NCI-H345 (cell line): ENCODE measurements at places on chromosomes 12 and 14.
A peak's percentile ranks its signal among the peaks of the same experiment; 100 is the strongest.

GRCh38 chr14:92558319-92558718 lies 44.7 kb downstream of the RIN3 start:
- no peak for DNase-seq

DNA sequence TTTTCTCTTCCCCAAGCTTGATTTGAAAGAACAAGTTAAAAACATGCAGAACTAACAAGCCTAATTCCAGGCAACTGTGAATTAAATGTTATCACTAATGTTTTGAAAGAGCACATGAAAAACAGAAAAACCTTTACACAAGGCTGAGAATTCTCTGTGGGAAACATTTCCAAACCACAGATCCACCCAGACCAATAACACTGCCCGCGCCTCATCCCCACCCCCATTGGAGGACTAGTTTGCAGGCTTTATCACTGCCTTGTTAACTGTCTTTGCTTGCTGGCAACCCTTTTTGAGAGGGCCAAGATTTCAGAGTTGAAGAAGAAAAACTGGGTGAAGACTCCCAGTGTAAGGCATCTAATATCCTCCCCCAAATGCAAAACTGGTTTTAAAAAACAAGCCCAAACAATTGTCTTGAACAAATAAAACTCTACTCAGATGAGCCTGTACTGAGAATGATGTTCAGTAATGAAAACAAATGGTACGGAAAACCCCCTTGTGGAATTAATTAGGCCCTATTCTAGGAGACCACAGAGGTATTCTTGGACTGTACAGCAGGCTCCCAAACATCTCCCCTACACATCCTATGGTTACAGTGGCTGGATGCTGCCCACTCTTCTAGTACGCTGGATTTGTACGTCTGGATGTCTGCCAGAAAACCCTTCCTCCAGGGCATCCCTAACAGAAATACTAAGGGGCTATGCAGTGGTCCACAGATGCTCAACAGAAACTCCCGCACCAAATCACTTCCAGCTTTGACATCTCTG lies 5.8 kb downstream of the MAX start:
- no peak for DNase-seq

DNA sequence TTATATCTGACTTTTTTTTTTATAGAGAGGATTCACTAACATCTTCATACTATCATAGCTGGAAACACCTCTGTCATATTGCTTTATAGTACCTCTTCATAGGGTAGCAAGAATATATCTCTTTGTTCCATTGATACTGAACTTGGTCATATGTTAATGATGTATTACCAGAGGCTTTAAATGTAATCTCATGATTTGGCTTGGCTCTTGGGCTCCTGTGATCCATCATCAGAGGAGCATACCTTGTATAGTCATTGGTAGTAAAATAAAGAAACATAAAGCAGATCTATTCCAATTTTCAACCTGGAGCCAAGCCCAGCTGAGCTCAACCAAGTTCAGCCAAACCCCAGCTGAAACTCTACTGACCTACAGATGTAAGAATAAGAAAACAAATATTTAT lies 43.2 kb upstream of the GRIN2B start:
- DNase-seq, result no peak

DNA sequence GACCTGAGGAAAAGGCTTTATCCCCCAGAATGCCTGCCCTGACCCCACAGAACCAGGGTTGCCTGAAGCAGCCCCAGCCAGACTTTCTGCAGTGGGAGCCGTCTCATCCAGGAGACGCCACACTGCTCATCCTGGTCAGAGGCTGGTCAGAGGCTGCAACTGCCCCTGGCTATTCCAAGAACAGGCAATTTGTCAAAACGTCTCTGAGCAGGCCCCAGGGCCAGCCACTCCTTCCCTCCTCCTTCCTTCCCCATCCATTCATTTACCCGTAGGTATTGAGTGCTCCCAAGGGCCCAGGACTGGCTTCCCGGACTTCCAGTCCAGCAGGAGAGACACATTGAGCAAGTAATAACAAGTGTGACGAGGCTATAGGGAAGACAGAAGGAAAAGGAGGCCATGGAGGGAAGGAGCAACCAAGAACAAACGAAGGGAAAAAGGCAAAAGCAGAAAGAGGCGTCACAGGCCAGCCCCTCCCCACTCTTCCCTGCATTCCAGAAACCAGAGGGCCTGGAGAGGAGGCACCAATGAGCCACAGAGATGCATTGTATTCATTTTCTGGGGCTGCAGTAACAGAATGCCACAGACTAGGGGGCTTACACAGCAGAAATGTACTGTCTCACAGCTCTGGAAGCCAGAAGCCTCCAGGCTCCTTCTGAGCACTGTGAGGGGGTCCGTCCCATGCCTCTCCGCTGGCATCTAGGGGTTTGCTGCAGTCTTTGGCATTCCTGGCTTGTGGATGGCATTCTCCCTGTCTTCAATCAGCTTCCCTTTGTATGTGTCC lies 21.0 kb upstream of the CD9 start:
- no peak for DNase-seq

DNA sequence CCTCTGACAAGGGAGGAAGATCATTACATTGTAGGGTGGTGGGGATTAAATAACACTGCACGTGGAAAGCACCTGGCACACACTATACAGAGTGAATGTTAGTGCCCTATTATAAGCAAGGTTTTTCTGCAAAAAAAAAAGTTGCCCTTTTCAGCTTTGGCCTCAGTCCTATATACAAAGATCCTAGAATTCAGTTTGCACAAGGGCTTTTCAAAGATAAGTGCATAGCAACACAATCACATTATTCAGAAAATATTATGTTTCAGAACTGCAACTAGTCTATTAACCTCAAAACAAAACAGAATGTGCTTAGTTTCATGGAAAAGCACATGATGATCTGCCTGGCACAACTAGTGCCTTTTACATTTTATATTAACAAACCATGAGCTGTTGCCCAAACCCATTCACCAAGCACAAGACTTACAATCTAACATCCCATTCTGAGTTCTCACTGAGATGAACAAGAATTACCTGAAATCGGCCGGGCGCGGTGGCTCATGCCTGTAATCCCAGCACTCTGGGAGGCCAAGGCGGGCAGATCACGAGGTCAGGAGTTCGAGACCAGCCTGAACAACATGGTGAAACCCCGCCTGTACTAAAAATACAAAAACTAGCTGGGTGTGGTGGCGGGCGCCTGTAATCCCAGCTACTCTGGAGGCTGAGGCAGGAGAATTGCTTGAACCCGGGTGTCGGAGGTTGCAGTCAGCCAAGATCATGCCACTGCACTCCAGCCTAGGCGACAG lies 1.8 kb downstream of the TM7SF3 start:
- no peak for DNase-seq

GRCh38 chr14:65184032-65184764 lies 81.9 kb upstream of the MAX start:
- no peak for DNase-seq

DNA sequence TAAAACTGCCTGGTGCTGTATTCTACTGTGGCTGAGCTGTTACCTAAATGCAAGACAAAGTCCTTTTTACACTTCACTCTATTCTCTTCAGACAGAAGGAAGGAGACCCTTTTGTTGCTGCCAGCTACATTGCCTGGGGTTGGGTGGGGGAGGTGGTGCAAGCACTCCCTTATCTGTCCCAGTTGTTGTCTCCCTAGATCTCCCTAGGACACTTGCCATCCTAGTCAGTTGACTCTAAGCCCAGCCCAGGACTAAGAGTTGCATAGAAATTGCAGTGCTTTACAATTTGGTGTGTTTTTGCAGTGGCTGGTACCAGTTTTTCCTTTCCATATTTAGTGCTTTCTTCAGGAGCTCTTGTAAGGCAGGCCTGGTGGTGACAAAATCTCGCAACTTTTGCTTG lies 35.1 kb downstream of the SCYL2 start:
- DNase-seq, result no peak

DNA sequence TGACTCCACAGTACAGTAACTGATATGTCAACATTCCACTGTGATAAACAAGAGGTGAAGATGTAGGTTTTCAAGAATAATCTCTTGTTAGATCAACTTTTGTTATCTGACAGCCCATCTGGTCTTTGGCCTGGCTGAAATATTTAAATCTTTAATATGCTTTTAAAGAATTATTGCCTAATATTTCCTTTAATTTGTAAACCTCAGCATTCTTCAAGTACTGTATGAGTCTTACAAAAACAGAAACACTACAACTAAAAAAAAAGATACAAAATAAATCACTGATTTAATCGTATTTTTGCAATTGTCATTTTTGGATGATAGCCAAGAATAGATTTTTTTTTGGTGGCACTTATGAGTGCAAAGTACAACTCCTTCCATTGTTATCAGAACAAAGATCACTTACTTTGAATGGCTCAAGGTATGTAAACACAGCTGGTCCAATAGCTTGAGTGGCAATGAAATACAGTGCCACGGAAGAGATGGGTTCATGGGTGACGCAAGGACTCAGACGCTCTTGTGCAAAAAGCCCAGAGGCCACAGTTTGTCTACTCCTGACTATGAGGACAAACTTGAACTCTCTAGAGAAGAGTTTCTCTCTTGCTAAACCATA lies 109.5 kb downstream of the PAX9 start:
- peak; percentile 97 for DNase-seq

- no peak for DNase-seq
These were observed 24.8 kb upstream of the NOVA1 start for GRCh38 chr14:26622611-26623010.

DNA sequence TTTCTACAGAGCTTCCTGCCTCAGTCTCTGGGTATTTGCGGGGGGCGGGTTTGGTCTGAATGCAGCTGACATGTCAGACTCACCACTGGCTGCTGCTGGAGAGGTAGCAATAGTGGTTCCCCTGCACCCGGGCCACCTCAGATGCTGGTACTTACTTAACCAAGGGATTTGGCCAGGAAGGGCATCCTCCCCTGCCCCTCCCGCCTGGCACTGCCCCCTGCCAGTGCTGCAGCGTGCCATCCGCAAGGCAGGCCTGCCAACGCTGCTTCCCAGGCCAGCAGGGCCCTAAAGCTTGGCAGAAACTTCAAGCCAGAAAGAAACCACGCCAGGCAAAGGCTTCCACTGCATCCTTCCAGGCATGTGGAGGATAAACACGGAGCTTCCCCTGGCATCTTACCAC lies 22.1 kb downstream of the RAB35 start:
- DNase-seq, result no peak

DNA sequence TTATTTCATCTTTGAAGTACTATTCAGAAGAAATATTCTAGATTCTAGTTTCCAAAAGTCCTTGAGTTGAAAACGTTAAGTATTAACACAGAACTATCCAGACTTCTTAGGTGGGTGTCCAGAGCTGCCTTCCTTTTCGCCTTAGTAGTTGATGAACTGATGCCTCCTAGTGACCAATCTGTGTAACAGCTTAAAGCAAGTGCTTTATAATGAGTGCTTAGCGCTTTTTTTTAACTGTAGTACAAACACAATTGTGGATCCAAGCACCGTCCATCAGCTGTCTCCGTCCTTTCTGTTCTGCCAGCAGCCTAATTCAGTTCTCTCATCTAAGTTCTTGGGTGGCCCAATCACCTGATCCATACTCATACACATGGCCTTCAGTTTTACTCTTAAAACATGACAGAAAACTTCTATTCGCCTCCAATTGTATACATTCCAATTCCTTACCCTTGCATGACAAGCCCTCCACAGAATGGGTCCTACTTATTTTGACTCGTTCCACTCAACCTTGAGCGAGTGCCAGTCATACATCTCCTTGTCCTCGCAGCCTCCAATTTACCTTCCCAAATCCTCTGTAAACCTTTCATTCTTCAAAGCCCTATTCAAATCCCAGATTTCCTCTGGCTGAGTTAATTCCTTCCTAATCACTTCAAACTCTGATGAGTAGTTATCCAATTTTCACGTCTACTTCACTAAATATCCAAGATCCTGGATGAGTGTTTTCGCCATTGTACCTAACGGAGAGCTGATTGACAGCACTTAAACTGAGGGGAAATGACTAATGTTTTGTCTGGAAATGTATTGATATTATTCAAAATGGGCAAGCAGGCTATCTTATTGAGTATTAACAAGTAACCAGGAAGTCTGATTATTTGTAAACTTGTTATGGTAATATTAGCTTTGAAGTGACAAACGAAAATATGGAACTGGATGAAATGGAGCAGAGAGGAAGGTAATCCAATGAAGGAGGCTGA lies 5.8 kb upstream of the PHLDA1 start:
- DNase-seq, result peak; percentile 69

- peak; percentile 14 for DNase-seq
These were observed 6.6 kb upstream of the IKZF4 start for GRCh38 chr12:56014205-56014604.

- DNase-seq, result no peak
These were observed 43.8 kb downstream of the DDHD1 start for GRCh38 chr14:53109105-53110041.

GRCh38 chr14:103803661-103804060 lies 43.7 kb downstream of the PPP1R13B start:
- DNase-seq, result no peak

- peak; percentile 80 for DNase-seq
These were observed 180.8 kb downstream of the ADCK1 start for GRCh38 chr14:77980475-77981321.

- DNase-seq, result no peak
These were observed 44.0 kb downstream of the RHOJ start for GRCh38 chr14:63248211-63248610.

GRCh38 chr14:38761033-38761432 lies 342.0 kb downstream of the SEC23A start:
- no peak for DNase-seq

- no peak for DNase-seq
These were observed 86.5 kb downstream of the DAAM1 start for GRCh38 chr14:59274991-59275391.

GRCh38 chr12:129594098-129594497 lies 309.7 kb downstream of the TMEM132D start:
- DNase-seq, result no peak

DNA sequence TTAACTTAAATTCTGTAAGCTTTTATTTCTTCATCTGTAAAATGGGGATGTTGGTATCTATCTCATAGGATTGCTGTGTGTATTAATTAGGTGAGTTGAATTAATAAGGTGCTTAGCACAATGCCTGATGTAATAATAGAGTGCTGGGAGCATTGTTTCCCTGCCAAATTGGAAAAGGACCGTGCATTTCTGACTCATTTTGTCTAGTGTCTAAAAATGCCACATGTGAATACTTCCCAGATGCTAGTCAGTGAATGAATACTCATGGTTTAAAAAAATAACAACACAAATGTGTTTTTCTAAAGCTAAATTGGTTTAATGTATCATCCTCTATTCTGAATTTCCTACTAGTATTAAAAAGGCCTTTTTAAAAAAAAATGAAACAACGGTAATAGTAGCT lies 45.4 kb upstream of the NEDD1 start:
- DNase-seq, result no peak

DNA sequence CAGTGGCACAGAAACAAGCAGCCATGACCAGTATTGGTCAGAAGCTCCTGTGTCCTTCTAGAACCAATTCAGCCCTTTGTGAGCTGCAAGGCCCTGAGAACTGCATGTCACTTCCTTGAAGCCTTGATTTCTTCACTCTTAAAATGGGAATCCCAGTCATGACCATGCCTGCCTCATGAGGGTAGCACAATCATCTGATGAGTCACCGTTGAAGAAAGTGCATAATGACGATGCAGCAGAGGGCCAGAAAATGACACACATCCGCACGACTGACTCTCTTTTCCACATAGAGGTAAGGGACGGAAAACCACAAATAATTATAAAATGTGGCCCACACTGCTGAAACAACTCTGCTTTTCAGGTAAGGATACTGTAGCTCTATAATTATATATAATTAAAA lies 777.4 kb downstream of the BCL11B start:
- DNase-seq, result no peak

- DNase-seq, result no peak
These were observed 4.8 kb downstream of the HOXC5 start for GRCh38 chr12:54037360-54038283.

- no peak for DNase-seq
These were observed 188.9 kb upstream of the PDZRN4 start for GRCh38 chr12:40999210-40999609.
